ENCODE measurements at places on chromosomes 2 and 18. TPM values are rescaled to one million over a fixed set of nuclear protein-coding genes. Genes with fewer than 3 reads are reported as not detected.

DNA sequence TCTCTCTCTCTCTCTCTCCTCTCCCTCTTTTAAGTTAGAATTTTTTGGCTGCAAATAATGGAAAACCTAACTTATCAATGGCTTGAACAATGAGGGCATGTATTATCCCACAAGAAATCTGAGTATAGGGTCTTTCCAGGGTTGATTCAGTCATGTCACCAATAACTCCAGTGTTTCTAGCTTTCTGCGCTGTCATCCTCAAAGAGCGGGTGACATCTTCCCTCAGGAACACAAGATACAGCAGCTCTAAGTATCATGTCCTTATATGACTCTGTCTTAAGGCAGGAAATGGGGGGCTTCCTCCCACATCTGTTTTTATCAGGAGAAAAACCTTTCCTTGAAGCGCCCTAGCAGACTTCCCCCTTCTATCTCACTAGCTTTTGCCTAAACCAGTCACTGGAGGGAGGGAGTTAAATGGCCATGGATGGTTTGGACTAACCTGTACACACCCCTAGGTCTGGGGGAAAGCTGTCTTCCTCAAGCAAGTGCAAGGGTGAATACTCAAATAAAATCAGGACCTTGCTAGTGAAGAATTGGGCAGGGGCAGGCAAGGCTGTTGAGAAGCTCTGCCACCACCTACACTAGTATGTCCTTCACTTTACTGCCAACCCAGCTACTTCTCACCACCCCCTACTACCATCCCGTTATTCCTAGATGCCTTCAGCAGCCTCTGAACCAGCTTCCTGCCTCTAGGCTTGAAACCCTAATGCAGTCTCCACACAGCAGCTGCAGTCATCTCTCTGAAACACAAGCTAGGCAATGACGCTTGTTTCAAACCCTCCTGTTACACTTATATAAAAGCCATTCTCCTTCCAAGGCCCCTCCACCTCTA, 7.5 kb upstream of the TUBA4A start:
- ATAC-seq: no peak

- no peak for ATAC-seq
These were observed 164.2 kb downstream of the VAPA start for GRCh38 chr18:10077986-10078385.

GRCh38 chr18:45774065-45774521, 50.1 kb downstream of the SLC14A1 start:
- ATAC-seq: peak; percentile 80

DNA sequence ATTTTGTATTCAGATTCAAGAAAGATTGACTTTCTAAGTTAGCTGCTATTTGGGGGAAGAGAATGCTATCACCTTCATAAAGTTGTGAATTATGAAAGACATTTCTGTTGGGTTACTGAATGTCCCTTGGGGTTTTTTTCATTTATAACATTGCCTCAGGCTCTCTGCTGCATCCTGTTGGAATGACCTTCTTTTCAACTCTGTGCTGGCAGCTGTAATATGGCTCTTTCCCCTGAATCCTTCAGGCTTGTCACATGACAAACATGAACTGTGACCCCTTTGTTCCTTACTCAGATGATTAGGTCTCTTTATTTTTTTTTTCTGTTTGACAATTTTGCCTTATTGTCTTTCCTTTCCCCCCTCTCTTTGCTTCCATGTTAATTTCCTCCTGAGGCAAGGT, 159.8 kb downstream of the TAF4B start:
- ATAC-seq: no peak

DNA sequence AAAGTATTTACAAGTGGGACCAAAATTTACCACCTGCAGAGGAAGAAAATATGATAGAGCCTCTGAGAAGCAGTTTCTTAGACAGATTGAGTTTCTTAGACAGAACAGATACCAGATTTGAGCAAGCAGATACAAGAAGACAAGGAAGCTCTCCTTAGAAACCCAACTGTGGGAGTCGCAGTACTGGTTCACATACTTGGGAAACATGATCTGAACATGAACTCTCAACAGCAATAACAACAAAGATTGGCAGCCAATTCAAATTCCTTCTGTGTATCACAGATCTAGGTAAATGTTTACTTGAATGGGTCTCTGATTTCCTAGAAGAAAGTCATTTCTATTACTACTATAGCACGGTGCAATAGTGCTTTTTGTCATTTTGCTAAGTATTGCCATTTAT, 82.1 kb downstream of the OLA1 start:
- ATAC-seq: no peak

GRCh38 chr2:169082995-169083394, 13.6 kb downstream of the DHRS9 start:
- peak; percentile 38 for ATAC-seq

GRCh38 chr2:64015391-64015790, 3.8 kb downstream of the VPS54 start:
- no peak for ATAC-seq

GRCh38 chr2:168787098-168787781, 15.2 kb upstream of the NOSTRIN start:
- no peak for ATAC-seq

GRCh38 chr2:189581354-189582139, 961 bp upstream of the SLC40A1 start:
- ATAC-seq: peak; percentile 6

DNA sequence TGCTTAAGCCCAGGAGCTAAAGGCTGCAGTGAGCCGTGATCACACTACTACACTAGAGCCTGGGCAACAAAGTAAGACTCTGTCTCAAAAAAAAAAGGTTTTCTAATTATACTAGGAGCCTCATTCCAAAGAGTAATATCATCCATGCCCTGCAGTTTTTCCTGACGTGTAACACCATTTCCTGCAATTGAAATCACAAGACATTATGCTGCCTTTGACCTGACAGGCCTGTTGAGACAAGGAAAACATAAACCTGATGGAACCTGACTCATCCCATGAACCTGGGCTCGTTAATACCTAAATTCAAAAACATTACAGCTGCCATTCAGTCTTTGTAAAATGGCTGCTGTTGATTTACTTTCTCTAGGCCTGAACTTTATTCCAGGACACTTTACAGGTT, 58.7 kb upstream of the PEX13 start:
- no peak for ATAC-seq

- peak; percentile 44 for ATAC-seq
These were observed 125.5 kb upstream of the ZNF516 start for GRCh38 chr18:76620321-76621170.

GRCh38 chr18:12393510-12393909, 14.2 kb upstream of the PRELID3A start:
- no peak for ATAC-seq

The ASPRV1 gene
- total RNA-seq: 3.4 TPM

The MALL gene
- total RNA-seq: 0.13 TPM

The NOSTRIN gene
- not detected for total RNA-seq

The TM4SF20 gene
- not detected for total RNA-seq

The SOX11 gene
- not detected for total RNA-seq

The HOXD9 gene
- total RNA-seq: not detected
